ENCODE measurements at places on chromosomes 11 and 22.

GRCh38 chr11:76152086-76152681, 54.1 kb downstream of the WNT11 start:
- peak; percentile 95 for DNase-seq

DNA sequence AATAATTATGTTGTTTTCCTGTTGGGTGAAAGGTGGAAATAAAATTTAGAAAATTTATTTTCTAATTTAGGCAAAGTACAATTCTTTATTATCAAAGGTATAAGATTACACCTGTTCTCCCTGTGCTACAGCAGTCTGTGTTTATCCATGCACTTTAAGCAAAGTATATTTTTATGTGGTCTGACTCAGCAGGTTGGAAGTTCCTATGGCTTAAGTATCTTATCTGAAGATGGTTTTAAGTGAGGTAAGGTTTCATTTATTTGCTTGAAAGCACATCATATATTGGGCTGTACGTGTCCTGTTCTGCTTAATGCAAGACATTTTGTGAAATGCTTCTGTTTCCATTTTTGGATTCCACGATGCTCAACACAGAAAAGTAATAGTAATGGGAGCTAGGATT, 14.6 kb downstream of the PPME1 start:
- no peak for DNase-seq

DNA sequence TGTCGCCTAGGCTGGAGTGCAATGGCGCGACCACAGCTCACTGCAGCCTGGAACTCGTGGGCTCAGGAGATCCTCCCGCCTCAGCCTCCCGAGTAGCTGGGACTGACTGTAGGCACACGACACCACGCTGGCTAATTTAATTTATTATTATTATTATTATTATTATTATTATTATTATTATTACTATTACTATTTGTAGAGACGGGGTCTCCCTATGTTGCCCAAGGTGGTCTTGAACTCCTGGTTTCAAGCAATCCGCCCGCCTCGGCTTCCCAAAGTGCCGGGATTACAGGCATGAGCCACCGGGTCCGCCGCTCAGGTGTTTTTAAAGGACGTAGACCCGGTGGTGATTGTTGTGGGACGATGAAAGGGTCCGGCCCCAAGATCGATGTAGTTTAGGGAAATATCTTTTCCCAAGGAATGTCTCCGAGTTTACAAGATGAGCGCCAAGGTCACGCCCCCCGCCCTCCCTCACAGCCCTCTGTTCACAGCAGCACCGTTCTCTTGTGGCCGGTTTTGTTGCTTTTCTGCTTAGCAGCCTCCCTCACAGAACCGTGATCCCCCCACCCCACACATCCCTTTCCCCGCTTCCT, 728 bp upstream of the POGLUT3 start:
- peak; percentile 46 for DNase-seq

DNA sequence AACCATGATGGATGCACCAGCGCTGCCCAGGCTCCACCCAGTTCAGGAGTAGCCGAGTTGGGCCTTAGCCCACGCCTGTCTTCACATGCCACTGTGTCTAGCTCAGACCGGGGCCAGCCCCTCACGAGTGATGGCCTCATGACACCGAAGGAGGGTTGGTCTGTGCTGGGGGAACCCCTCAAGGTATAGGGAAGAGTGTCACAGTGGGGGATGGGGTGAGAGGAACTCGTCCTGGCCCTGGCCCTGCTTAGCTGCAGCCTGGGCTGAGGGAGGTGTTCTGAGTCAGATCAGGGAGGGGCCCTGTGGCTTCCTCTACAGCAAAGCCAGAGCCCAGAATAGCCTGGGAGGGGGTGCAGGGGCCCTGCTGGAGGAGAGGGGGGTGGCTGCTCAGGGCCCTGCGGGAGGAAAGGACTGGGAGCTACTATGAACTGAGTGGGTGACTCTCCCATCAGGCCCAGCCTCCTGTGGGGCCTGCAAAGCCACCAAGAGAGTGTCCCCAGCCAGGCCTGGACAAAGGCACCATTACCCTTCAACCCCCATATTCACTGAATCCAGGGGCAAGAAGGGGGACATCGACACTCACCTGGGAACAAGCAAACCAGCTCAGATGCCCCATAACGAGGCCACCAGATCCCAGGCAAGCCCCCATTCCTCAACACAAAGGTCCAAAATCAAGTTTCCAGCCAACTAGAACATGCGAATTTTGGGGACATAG, 41.2 kb downstream of the IGLL5 start:
- DNase-seq = no peak

- no peak for DNase-seq
Measured at GRCh38 chr11:64438986-64439771, 80.2 kb downstream of the RPS6KA4 start.

- DNase-seq = no peak
Measured at GRCh38 chr22:45997777-45998637, 21.0 kb upstream of the WNT7B start.
